HFFc6 (cell line): ENCODE measurements at places on chromosomes 6 and 20.

DNA sequence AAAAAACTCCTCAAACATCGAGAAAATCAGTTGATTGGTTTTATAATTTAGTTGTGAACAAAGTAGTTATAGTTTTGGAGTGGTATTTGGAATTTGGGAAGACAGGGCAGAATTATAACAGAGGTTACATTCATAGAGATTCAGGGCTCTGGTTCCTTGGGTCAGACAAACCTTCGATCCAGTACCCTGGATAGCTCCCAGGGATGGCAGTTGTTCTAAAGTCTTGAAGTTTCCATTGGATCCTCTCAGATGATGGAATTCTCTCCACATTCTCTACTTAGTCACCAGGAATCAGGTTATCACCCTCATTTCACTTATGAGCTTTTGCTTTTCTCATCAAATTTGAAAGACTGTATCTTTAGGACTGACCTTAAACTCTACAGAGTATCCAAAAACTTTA lies 285.1 kb downstream of the CENPW start:
- no peaks in the 10 kb centered on the region for H3K4me1 ChIP-seq
- no peak overlapping the region for H3K4me3 ChIP-seq
- DNase-seq = peak; percentile 3
- H3K27ac ChIP-seq = no peak overlapping the region

DNA sequence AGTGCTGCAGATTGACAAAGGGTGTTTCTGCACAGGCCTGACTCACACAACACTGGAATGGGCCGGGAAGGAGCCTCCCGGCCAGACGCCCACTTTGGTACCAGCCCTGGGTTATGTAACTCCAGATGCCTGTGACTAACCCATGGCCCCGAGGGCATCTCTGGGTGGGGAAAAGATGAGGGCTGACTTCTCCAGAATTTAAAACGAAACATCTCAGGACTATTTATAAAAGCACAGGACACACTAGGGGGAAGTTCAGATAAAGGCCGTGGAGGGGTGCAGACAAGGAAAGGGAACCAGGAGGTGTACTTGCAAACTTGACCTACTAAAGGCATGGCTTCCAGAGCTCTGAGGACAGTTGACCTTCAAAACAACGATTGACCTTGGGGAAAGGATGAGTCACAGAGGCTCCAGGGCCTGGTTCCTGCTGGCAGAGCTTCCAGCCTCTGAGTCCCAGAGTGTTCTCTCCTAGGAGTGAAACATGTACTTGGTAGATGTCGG lies 196.9 kb downstream of the NFATC2 start:
- DNase-seq = peak; percentile 67
- H3K36me3 ChIP-seq = peaks cover 14% of the 10 kb centered on the region
- H3K4me3 ChIP-seq = peak overlapping the region; percentile 46

DNA sequence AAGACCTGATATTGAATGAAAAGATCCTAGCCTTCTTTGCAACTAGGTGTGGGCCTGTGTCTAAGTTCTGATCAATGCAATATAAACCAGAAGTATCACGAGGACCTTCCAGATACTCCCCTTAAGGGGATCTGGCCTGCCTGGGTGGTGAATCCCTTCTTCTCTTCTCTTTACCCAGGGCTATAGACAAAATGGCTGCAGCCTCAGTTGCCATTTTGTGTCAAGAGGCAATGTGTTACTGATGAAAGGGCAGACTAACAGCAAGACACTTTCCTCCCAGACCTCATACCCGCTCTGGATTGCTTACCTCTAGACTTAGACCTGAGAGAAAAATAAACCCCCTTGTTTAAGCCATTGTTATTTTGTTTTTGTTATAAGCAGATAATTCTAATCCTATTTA lies 84.5 kb upstream of the CHD6 start:
- H3K36me3 ChIP-seq = no peaks in the 10 kb centered on the region
- DNase-seq = no peak
- H3K4me3 ChIP-seq = no peak overlapping the region
- H3K27me3 ChIP-seq = peaks cover 8% of the 10 kb centered on the region; the same call in 1 of the 2 replicates
- peaks cover 10% of the 10 kb centered on the region for H3K4me1 ChIP-seq

- peaks cover 4% of the 10 kb centered on the region for H3K27me3 ChIP-seq
- peaks cover 14% of the 10 kb centered on the region for H3K36me3 ChIP-seq
- no peak overlapping the region; the same call in 1 of the 2 replicates for H3K27ac ChIP-seq
These were observed 4.8 kb downstream of the CCHCR1 start for GRCh38 chr6:31152781-31153180.

- no peak overlapping the region for H3K4me3 ChIP-seq
- no peak overlapping the region for H3K27ac ChIP-seq
- H3K4me1 ChIP-seq = no peaks in the 10 kb centered on the region
- no peak for DNase-seq
- no peaks in the 10 kb centered on the region for H3K36me3 ChIP-seq
These were observed 487.0 kb downstream of the CD109 start for GRCh38 chr6:74182992-74183391.

DNA sequence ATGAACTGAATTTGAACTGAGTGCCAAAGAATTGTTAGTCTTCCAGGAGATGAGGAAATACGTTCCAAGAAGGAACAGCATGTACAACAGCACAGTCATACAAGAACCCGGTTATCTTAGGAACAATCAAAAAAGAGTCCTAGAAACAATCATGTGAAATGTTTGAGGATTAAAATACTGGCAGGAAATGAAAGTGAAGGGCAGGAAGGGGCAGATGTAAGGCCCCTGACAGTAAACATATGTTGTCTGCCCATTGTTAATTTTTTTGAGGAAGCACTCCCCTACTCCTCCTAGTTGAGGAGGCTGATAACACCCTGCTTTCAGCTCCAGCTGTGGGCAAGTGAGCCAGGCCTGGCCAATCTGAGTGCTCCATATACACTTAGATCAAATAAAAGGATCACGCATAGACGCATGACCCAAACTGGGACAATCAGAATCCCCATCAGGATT lies 220.9 kb downstream of the HACE1 start:
- no peaks in the 10 kb centered on the region; the same call in 1 of the 2 replicates for H3K4me1 ChIP-seq
- no peak for DNase-seq
- no peak overlapping the region for H3K27ac ChIP-seq
- H3K36me3 ChIP-seq = no peaks in the 10 kb centered on the region
- H3K4me3 ChIP-seq = no peak overlapping the region

GRCh38 chr6:151701911-151702562 lies 105.4 kb upstream of the ESR1 start:
- H3K4me3 ChIP-seq = no peak overlapping the region
- no peak overlapping the region for H3K27ac ChIP-seq
- H3K27me3 ChIP-seq = 0 out of 2 replicates have a peak, but pooled peaks cover 2% of the 10 kb centered on the region
- no peak for DNase-seq

DNA sequence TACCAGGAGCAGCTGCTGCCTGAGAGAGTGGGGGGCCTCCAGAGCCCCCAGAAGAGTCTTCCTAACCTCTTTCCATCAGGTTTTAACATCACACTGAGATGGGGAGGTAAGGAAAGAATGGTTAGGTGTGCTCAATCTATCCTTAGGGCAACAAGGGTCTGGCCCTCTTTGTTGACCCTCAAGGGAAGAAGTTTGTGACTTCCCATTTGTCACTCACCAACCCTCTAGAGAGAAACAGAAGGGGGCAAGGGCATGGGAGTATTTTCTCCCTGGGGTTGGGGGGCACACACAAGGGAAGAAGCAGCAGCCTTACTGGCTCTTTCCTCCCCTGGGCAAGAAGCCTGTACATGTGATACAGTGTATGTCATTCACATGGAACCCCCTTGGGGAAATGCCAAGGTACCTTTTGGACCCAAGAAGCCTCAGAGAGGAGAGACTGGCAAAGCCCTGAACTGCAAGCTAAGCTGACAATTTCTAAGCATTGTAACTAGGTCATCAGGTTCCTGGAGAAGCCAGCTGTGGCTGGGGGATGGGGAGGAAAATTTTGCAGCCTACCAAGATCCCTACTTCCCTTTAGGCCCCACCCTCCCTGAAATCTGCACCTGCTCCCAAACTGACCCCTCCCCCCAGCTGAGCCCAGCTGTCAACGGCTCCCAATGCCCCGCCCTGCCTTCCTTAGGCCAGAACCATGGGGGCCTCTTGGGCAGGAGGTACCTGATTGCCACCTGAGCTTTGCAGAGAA lies 14.5 kb downstream of the BCL2L1 start:
- H3K27ac ChIP-seq = peak overlapping the region; percentile 26; the same call in 1 of the 2 replicates
- peaks cover 50% of the 10 kb centered on the region for H3K36me3 ChIP-seq
- H3K27me3 ChIP-seq = peaks cover 2% of the 10 kb centered on the region; the same call in 1 of the 2 replicates
- H3K4me3 ChIP-seq = no peak overlapping the region
- H3K4me1 ChIP-seq = peaks cover 68% of the 10 kb centered on the region

GRCh38 chr6:53858196-53858595 lies 63.4 kb downstream of the LRRC1 start:
- H3K4me3 ChIP-seq = no peak overlapping the region
- no peaks in the 10 kb centered on the region for H3K36me3 ChIP-seq
- H3K27ac ChIP-seq = no peak overlapping the region
- H3K27me3 ChIP-seq = peaks cover 3% of the 10 kb centered on the region; the same call in 1 of the 2 replicates
- DNase-seq = no peak
- peaks cover 20% of the 10 kb centered on the region for H3K4me1 ChIP-seq

- no peak overlapping the region for H3K27ac ChIP-seq
- H3K4me1 ChIP-seq = peaks cover 5% of the 10 kb centered on the region; the same call in 1 of the 2 replicates
- no peaks in the 10 kb centered on the region for H3K36me3 ChIP-seq
- H3K4me3 ChIP-seq = no peak overlapping the region
These were observed 17.5 kb downstream of the KCNQ2 start for GRCh38 chr20:63454731-63455567.

DNA sequence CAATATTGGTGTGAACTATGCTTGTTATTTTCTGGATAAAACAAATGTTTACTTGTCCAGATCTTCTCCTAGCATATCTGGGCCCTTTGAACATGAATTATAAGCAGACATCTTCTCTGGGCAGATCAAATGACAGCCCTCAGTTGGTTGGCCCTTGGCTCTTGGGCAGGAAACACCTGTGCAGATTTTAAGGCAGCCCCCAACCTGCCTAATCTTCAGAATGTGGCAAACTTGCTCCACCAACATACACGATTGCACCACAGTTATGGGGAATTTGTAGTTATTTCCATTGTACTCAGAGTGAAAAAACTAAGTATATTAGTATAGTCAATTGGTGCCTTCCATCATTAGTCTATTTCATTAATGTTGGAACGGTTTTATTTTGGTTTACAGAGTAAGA lies 94.9 kb upstream of the KCNK16 start:
- H3K27me3 ChIP-seq = no peaks in the 10 kb centered on the region
- no peak for DNase-seq
- no peaks in the 10 kb centered on the region for H3K36me3 ChIP-seq
- H3K27ac ChIP-seq = no peak overlapping the region

- H3K4me1 ChIP-seq = no peaks in the 10 kb centered on the region
- H3K4me3 ChIP-seq = no peak overlapping the region
- no peaks in the 10 kb centered on the region for H3K36me3 ChIP-seq
- DNase-seq = no peak
These were observed 378.1 kb upstream of the MAN1A1 start for GRCh38 chr6:119727504-119728219.
